ENCODE measurements at places on chromosomes 7 and 10.

GRCh38 chr10:26314265-26315013 lies 97.9 kb downstream of the GAD2 start:
- DNase-seq, result no peak

GRCh38 chr10:86644152-86644793 lies 10.1 kb upstream of the OPN4 start:
- DNase-seq, result no peak

DNA sequence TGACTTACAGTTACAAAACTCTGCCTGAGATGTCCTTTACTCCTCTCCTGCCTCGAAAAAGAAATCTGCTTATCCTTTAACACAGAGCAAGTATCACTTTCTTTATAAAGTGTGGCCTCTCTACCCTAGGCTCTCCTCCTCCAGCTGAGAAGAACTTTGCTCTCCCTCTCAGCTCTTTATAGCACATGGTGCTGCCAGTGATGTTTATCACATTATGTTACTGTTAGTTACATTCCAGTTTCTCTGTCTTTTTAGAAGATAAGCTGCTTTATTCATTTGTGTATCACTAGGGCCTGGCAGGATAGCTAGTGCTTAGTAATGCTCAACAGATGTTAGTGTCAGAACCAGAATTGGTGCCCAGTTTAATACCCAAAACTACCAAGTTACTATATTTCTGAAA lies 41.1 kb upstream of the TMEM229A start:
- DNase-seq, result no peak

DNA sequence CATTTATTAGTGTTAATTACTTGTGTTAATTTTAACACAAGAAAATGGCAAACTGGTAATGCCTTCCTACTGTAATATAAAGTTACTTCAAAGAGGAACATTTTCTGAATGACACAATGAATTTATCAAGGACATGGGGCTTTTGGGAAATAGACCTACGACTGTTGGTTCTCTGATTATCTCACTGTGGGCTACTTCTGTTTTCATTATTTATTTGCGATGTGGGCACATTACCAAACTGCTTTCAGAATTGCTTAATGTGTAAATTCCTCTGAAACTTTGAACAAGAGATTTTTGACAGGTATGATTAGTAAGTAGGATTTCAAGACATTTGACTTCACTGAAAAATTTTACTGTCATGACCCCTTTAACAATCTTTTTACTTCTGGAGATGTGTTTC lies 535.6 kb downstream of the CNTNAP2 start:
- no peak for DNase-seq

GRCh38 chr10:1543596-1543995 lies 193.7 kb downstream of the ADARB2 start:
- no peak for DNase-seq

- no peak for DNase-seq
Observed at GRCh38 chr7:98777051-98777450, 92.8 kb downstream of the TMEM130 start.

- DNase-seq, result no peak
Observed at GRCh38 chr10:79605308-79605707, 5.4 kb upstream of the SFTPA1 start.

- no peak for DNase-seq
Observed at GRCh38 chr10:26516540-26517101, 78.5 kb downstream of the APBB1IP start.

DNA sequence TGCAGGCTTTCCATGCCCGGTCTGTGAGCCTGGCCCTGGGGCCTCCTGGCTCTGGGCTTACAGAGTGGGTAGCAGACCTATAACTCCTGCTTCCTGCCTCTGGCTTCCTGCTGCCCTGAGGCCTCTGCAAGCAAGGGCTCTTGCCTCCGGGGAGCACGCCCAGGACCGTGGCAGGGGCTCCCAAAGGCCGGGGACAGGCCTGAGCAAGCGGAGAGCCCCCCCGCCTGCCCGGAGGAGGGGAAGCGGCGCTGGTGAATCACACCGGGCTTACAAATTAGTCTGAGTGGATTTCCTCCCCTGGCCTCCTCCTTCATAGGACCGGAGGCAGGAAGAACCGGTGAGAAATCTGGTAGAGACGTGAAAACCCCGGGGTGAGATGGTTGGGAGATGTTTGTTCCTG lies 1.5 kb upstream of the MYL10 start:
- DNase-seq, result no peak
